Mucosa of gallbladder (tissue), 1 donor: ENCODE measurements at places on chromosomes 7 and 10. TPM values are rescaled to one million over a fixed set of nuclear protein-coding genes. Genes with fewer than 3 reads are reported as not detected.

DNA sequence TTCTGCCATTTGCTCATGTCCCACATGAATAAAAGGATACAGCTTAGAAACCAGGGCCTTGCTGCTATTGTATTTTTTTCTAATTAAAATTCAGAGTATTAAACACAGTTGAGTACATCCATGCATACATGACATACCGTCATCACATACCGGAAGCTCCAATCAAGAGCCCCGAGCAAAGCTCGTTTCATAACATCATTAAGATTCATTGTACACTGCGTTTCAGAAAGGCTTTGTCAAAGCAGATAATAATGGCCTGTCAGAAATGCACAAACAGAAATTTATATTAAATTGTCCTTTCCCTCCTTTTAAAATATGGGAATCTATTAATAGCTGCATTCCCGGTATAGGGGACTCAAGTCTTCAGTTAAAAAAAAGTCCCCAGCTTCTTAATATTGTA is 103.4 kb downstream of the PRTFDC1 start:
- DNase-seq: no peak

CUZD1 gene
- total RNA-seq: 2.7 TPM

DNA sequence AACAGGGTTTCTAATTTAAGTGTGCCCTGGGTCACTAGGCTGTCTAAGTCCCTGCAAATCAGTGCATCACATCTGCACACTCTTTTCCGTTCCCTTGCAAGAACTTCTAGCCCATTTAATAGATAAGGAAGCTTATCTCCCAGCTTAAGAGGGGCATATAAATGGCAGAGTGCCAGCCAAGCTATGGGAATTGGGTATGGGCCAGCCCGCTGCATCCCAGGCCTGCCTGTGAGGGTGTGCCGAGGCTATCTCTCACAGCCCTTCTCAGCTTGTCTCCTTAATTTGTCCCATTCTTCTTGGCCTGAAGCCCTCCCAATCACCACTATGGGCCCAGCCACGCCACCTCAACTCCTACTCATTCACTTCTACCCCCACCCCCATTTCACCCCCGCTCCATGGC is 14.7 kb downstream of the AQP1 start:
- peak; percentile 9 for DNase-seq

PTPRN2 gene
- total RNA-seq: 11.9 TPM

DNA sequence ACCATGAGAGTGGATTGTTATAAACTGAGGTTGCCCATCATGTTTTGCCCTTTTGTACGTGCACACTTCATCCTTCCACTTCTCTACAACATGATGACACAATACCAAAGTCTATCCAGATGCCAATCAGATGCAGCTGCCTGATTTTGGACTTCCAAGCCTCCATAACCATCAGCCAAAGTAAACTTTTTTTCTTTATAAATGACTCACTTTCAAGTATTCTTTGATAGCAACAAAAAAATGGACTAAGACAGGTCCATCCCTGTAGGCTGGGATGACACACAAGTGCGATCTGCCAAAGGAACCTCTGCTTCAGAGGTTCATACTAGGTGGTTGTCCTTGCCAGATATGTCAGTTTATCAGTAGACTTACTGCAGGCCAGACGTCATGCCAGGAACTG is 320.2 kb upstream of the FZD1 start:
- DNase-seq: no peak

GRCh38 chr10:112752288-112752687 is 197.8 kb upstream of the TCF7L2 start:
- DNase-seq: no peak

DNA sequence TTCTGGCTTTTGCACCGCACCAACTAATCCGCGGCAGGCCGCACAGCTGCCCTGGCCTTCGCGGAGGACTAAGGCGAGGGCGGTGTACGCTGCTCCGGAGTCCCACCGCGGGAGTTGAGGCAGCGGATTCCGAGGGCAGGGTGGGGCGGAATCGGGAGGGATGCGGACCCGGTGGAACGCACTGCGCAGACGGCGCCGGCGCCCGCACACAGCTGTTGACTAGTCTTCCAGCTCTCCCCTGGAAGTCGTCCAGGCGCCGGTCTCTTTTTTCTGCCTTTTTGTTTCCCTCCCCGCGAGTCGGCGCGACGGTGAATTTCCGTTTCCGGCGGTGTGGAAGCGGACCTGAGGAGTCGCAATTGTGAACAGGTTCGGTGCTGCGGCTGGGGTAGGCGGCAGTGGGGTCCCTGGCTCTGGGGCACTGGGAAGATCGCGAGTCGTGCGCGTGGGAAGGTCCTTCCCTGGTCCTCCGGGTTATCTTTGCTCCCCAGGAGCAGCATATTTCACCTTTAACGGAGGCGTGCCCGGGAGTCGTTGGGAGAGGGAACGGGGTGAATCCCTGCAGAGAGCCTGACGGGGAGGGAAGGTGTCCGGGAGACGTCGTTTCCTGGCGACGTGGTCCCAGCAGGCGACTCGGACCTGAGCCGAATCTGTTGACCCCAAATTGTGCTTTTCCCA is at the start of gene ASAH2B:
TSS of gene ASAH2B (plus strand) at position 319 of the 675 bp plus-strand sequence. CDS start 5,195 bp downstream, outside the sequence.
- DNase-seq: peak; percentile 75

NKX1-2 gene
- 0.09 TPM for total RNA-seq

- DNase-seq: no peak
Measured at GRCh38 chr10:92075829-92076228, 152.3 kb downstream of the BTAF1 start.

- no peak for DNase-seq
Measured at GRCh38 chr7:96314402-96315124, 7.3 kb downstream of the SLC25A13 start.

DNA sequence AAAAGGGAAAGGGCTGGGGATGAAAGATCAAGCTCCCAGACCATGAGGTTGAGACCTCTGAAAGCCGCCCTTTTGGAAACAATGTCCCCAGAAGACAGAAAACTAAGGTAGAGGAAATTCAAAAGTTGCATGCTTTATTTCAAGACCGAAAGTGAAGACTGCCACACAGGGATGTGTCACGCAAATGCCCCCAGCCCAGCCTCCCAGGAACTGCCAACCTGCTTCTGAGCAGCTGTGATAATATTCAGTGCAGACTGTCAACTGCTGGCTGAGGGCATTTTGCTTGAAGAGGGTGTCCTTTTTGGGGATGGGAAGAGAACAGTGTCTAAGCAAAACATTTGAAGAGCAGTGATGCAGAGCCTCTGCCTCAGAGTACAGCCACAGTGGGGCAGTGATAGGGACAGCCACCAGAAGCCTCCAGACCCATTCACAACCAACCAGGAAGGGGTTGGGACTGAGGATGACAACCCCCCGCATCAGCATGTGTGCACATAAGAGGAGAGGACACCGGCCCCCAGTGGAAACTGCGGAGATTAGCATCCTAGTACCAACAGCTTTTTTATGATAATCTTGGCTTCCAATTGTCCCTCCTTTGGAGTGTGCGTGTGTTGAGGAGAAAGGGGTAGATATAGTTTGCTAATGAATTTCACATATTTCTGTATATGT is 34.7 kb upstream of the NFE2L3 start:
- no peak for DNase-seq

PPP1R17 gene
- not detected for total RNA-seq

DNA sequence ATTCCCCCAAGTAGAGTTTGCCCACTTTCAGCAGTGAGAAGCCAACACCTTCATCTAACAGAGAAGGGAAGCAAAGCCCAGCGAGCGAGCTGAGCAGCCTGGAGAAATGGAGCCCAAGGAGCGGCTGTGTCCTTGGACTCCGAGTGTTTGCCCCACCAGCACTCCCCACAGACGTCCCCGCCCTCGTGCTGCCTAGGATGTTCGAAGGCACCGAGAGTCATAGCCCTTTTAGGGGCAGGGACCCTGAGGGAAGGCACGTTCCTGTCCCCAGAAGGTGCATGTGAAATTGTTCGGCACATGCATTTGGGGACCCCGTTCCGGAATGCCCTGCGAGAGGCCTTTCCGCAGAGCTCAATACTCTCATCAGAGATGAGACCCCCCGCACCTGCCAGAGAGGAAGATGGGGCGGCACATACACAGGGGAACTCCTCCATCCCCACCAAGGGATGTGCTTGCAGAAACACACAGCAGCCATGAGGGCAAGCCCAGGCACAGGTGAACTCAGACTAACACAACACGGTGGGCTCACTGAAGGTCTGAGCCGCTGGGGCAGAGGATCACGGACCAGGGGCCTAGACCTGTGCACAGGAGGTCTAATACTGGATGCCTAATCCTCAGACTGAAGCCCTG is 131.0 kb downstream of the DLG5 start:
- DNase-seq: no peak

DNA sequence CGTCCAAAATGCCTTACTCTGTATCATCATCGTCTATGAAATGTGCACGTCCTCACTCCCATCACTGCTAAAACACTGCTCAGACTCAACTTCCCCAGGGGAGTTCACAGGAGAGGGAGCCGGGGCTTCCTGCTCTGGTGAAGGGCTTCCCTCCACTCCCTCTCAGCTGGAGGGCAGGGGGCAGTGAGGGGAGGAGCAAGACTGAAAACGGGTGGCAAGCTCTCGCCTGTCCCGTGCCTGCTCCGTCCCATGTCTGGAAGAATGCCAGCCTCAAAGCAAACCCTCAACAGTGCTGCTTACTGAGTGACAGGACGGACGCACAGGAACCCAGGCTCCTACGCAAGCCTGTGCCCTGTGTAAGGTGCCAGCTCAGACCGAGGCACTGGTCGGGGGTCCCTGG is 25.1 kb downstream of the PRKAG2 start:
- peak; percentile 28 for DNase-seq

SFTPA1 gene
- total RNA-seq: 7.0 TPM

GRB10 gene
- 106 TPM for total RNA-seq

GRCh38 chr10:964988-965417 is 23.2 kb upstream of the GTPBP4 start:
- no peak for DNase-seq

GRCh38 chr7:390761-391410 is 100.9 kb downstream of the FOXL3 start:
- DNase-seq: no peak

EFCAB10 gene
- total RNA-seq: not detected

DNA sequence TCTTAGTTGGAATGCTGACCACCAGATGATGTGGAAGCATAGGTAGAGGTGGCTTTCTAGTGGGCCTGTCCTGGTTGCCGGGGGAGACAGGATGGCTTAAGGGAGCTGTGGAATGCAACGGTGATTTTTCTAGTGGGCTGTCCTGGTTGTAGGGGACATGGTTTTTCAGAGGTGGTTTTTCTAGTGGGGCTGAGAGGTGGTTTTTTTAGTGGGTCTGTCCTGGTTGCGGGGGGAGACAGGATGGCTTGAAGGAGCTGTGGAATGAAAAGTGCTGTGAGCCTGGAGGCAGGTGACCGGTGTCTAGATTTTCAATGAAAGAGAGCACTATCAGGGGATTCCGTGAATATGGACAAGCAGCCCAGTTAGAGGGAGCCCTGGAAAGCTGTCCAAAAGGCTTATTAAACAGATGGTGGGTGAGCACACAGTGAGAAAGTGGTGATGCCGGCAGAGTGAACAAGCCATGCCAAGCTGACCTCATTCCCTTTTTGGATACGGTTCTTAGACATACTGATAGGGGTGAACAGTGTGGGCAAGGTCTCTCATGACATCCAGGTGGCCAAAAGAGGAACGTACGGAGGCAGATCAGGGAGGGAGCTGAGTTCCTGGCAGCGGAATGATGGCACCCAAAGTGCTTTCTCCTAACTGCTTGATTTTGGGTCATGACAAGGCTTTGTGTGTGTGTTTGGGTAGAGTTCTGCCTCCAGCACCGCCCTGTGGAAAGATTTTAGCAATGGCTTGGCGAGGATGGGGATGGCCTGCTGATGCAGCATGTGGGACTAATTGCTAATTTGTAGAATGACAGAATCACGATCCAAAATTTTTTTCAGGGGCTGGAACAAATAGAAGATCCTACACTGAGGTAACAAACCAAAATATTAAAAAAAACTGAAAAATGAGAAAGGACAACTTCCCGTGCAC is 126.6 kb downstream of the TMEM178B start:
- no peak for DNase-seq
